ENCODE measurements at places on chromosomes 2 and 18.

GRCh38 chr2:216391401-216391800 lies 19.1 kb upstream of the MARCHF4 start:
- no peak overlapping the region for H3K4me3 ChIP-seq
- peaks cover 13% of the 10 kb centered on the region for H3K4me1 ChIP-seq
- no peak overlapping the region for H3K27ac ChIP-seq
- no peaks in the 10 kb centered on the region for H3K27me3 ChIP-seq

DNA sequence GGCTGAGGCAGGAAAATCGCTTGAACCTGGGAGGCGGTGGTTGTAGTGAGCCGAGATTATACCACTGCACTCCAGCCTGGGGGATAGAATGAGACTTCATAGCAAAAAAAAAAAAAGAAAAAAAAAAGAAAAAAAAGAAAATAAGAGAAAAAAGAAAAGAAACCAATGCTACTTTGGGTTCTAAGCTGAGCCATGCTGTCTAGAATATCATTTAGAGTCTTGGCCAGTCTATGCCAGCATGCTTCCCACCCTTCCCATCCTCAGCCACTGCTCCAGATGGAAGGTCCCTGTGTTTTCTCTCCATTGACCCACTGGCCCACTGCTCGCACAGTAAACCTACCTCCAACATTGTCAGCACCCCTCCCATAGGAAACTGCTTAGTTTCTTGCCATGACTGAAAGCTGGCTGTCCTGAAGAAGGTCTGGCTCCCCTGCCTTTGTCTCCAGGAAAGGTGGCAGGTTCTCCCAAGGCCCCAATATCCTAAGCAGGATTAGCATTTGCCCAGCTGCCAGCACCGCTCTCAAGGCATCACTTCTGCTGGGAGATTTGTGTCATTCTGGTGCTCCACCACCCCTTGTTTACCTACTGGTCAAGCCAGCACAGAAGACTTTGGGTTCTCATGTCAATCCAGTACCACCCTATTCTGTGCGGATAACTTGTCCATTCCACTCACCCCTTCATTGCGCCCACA lies 47.3 kb upstream of the PAPOLG start:
- no peak overlapping the region for H3K27ac ChIP-seq
- H3K4me3 ChIP-seq = no peak overlapping the region
- no peaks in the 10 kb centered on the region for H3K36me3 ChIP-seq
- H3K4me1 ChIP-seq = no peaks in the 10 kb centered on the region
- no peak for DNase-seq
- peaks cover 8% of the 10 kb centered on the region for H3K27me3 ChIP-seq

DNA sequence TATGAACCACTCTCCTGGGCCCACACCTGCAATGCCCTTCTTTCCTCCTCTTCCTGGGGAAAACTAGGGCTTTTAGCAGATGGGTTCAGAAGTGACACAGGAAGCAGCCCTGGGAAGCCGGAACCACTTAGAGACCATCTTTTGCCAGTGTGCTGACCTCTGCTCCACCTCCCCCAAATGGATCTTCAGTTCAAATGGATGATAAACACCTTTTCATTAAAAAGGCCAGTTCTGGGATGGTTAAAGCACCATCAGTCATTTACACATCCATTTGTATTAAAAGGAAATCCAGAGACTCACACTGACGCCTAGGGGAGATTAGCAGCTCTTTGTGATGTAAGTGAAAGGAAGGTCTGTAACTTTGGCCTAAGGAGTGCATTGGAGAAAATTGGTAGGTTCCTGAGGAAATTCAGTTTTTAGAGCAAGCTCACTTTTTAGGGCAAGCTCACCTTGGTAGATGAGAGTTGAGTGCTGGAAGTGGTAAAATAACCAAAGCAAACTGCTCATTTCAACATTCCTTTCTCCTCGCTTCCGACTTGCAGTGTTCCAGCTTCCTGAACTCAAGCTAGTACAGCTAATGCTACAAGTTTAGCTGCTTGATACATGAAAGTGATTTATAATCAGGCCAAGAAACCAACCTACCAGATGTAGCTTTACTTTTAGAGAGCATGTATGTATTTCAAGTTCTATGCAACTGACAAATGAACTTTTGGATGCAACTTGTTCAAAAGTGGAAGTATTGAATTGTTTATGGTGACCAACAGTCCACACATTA lies 47.7 kb downstream of the ACTR2 start:
- H3K27ac ChIP-seq = no peak overlapping the region
- no peak for DNase-seq
- H3K27me3 ChIP-seq = no peaks in the 10 kb centered on the region
- peaks cover 17% of the 10 kb centered on the region for H3K4me1 ChIP-seq
- peaks cover 22% of the 10 kb centered on the region for H3K36me3 ChIP-seq
- no peak overlapping the region for H3K4me3 ChIP-seq

- H3K4me3 ChIP-seq = no peak overlapping the region
- H3K36me3 ChIP-seq = no peaks in the 10 kb centered on the region
- no peak for DNase-seq
- no peaks in the 10 kb centered on the region for H3K27me3 ChIP-seq
Observed at GRCh38 chr18:61984349-61984748, 91.5 kb upstream of the RNF152 start.

DNA sequence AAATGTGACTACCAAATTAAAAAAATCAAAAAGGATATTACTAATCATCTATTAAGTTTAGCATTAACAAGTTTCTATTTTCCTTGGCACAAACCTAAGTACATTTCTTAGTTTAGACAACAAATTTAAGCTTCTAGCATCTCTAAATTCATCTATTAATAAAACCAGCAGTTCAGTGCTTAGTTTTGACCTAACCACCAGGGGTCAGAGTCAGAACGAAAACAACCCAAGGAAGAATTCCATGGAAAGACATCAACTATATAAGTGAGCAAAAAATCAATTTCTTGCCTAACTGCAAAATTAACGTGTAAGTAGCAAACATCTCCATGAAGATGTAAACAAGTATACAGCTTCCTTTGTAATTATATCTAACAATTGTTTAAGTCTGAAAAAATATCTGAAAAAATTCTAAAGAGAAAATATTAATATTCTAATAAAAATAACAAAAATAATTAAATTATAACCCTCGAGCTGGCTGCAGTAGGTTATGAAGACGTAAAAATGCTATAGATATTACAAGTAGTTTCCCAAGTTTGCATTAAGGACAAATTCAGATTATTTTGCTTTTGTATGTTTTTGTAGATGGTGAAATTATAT lies 83.7 kb downstream of the CERKL start:
- H3K4me3 ChIP-seq = no peak overlapping the region
- no peak overlapping the region for H3K27ac ChIP-seq
- H3K27me3 ChIP-seq = no peaks in the 10 kb centered on the region
- no peaks in the 10 kb centered on the region for H3K36me3 ChIP-seq
- no peak for DNase-seq
- no peaks in the 10 kb centered on the region for H3K4me1 ChIP-seq

All from K562 (cell line).